ENCODE measurements at places on chromosomes 12 and 14.

DNA sequence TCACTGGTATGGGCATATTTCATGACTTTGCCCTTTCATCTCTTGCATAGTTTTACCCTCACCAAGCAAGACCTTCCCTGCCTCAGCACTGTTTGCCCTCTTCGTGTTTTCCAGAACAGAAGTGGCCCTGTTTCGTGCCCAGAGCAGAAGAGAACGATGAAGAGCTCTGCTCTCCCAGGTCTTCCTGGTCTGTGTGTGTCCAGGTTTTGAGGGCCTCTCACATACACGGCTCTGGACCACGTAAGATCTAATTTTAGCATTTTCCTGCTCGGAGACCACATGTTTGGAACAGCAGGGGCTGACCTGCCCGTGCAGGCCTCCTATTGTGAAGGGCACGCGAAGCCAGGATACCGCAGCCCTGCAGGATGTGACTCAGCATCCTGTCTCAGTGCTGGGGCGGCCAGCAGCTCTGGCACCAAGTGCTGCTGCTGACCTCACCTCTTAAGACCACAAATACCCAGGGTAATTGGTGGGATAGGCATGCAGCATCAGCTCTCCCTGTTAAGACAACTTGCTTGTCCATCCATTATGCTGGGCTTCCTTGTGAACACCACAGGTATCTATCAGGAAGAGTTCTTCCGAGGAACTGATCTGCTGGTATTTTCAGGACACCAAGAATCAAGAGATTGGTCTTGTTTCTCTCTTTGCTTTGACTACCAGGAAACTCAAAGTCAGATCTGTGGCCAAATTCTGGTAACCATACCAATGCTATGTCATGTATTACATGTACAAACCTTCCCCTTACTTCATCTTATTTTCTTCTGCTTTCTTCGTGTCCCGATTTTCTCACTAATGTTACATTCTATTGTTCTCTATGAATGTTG, 19.0 kb downstream of the SSH1 start:
- DNase-seq: no peak

- DNase-seq: no peak
Measured at GRCh38 chr14:77272261-77272660, 1.3 kb upstream of the NGB start.

DNA sequence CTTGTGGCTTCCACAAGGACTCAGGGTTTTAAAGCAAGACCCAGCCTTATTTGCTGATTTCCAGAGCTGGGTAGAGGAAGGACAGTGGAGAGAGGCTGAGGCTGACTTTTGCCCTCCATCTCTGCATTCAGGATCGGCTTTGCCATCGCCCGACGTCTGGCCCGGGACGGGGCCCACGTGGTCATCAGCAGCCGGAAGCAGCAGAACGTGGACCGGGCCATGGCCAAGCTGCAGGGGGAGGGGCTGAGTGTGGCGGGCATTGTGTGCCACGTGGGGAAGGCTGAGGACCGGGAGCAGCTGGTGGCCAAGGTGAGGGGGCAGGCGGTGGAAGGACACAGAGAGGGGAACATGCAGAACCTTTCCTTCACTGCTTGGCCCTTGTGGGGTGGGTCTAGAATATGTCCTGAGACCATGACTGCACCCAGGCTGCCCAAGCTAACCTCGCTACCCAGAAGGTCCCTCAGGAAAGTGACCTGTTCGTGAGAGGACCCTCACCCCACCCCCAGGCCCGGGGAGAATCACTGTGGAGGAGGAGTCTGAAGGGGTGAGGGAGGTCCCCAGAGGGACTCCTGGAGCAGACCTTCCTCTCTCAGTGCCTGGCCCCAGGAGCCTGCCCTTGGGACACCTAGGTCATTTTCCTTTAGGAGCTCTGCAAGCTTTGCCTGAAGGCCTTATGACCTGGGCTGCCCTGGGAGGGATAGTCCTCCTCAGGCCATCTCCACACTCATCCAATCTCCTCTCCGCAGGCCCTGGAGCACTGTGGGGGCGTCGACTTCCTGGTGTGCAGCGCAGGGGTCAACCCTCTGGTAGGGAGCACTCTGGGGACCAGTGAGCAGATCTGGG, 3.1 kb downstream of the DHRS2 start:
- DNase-seq: no peak

DNA sequence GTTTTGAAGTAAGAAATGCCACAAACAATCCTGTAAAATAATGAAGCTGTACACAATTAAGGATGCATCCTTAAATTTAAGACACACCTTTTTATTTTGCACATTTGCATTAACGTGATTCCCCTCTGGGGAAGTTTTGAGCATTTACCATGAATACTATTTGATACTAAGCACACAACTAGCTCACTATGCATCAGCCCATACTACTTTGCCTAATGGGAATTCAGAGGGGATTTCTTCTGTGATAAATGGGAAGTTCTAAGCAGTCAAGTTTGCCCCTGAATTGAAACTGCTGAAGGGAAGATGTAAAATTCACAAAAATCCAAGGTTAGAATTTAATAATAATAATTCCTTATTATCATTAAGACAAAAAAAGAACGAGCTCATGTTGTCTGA, 27.4 kb downstream of the SINHCAF start:
- no peak for DNase-seq

GRCh38 chr14:82837611-82838140, 1304.0 kb upstream of the SEL1L start:
- no peak for DNase-seq

GRCh38 chr14:43449291-43449690, 1057.8 kb downstream of the FSCB start:
- no peak for DNase-seq

DNA sequence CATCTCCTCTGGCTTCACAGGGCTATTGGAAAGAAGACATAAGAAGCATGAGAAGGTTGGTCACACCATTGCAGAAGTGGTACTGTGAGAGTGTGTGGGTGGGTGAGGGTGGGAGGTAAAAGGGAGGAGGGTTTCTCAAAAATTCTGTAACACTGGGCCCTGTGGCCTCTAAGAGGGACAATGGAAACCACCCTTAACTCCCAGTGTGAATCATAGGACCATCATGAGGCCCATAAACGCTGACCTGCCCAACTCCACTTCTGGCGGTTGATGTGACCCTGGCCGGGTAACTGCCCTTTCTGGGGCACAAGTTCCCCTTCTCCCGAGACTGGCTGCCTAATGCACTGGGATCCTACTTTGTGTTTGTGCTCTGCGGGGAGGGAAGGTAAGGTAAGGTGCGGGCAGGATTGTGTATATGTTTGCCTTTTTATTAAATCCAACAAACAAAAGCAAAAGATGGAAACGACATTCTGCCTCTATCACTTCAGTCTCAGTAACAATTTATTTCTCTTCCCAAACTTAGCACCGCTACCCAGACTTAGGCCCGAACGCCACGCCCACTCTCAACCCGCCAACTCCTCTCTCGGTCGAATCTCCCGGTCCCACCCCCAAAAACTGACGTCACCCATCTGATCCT, 551 bp downstream of the METTL1 start:
- peak; percentile 86 for DNase-seq

- no peak for DNase-seq
Measured at GRCh38 chr14:65281991-65282895, 130.3 kb upstream of the FUT8 start.

- no peak for DNase-seq
Measured at GRCh38 chr12:2413301-2413700, 360.5 kb downstream of the CACNA1C start.

- no peak for DNase-seq
Measured at GRCh38 chr14:37406095-37406494, 189.0 kb downstream of the FOXA1 start.

GRCh38 chr12:67091204-67091603, 178.0 kb upstream of the CAND1 start:
- no peak for DNase-seq

GRCh38 chr12:46562625-46563225, 190.2 kb upstream of the SLC38A2 start:
- no peak for DNase-seq

GRCh38 chr12:34188974-34189373, 166.7 kb downstream of the ALG10 start:
- DNase-seq: no peak

- no peak for DNase-seq
Measured at GRCh38 chr12:111288771-111289170, 80.1 kb downstream of the PHETA1 start.

- DNase-seq: no peak
Measured at GRCh38 chr12:30701056-30701455, 5.4 kb upstream of the IPO8 start.

- DNase-seq: no peak
Measured at GRCh38 chr14:104657563-104658324, 31.7 kb upstream of the INF2 start.

- DNase-seq: no peak
Measured at GRCh38 chr14:64758691-64759554, 54.7 kb downstream of the PLEKHG3 start.

GRCh38 chr12:1355396-1355795, 239.0 kb downstream of the FBXL14 start:
- DNase-seq: no peak

DNA sequence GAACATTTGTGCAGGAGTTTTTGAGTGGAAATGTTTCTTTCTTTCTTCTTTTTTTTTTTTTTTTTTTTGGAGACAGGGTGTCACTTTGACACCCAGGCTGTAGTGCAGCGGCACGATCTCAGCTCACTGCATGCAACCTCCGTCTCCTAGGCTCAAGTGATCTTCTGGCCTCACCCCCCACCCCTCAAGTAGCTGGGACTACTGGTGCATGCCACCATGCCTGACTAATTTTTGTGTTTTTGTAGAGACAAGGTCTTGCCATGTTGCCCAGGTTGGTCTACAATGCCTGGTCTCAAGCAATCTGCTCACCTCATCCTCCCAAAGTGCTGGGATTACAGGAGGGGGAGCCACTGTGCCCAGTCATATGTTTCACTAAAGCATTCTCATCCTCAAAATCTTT, 69.2 kb upstream of the BCAT1 start:
- no peak for DNase-seq

DNA sequence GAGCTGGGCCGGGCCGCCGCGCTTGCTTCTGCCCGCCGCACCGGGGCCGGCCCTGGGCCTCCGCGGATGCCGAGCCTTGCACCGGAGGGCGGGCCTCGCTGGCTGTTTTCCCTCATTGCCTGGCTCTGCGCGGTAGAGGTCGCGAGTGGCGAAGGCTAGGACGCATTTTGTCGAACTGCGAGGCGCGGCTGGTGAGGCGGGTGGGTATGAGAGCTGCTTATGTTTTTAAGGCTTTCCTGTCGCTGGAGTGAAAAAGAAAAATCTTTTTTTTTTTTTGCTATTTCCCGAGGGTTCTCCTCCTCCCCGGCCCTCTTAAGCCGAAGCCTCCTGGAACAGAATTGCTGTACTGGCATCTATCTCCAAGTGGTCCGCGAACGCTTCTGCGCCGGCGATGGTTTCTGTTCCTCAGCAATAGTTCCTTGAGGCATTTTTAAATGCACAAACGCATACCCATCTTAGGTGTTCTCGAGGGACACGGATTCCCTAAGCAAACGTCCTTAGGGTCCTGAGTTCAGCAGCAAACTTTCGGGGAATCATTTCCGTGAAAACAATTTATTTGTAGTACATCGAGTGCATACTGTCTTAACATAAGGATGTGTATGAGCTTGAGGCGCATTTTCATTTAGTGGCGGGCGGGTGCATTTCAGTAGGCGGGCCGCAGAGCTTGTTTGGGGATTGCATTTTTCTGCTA, 631 bp downstream of the RESF1 start:
- DNase-seq: peak; percentile 37

GRCh38 chr12:26530461-26530860, 302.5 kb downstream of the ITPR2 start:
- DNase-seq: no peak

DNA sequence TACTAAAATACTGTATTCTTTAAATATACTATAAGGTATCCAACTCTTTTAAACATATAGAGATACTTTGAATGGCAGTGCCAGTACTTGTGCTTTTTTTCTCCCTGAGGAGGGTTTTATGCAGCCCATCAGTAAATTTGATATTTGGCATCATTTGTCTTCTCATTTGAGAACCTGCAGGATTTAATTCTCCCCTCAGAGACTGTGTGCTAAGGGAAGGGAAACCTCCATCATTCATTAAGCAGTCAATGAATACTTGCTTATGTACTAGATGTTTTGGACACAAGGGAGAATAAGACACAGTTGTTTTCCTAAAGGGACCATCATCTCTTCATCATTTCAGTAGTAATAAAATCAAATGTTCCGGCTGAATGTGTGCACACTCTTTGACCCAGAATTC, 40.8 kb downstream of the FRS2 start:
- DNase-seq: no peak

DNA sequence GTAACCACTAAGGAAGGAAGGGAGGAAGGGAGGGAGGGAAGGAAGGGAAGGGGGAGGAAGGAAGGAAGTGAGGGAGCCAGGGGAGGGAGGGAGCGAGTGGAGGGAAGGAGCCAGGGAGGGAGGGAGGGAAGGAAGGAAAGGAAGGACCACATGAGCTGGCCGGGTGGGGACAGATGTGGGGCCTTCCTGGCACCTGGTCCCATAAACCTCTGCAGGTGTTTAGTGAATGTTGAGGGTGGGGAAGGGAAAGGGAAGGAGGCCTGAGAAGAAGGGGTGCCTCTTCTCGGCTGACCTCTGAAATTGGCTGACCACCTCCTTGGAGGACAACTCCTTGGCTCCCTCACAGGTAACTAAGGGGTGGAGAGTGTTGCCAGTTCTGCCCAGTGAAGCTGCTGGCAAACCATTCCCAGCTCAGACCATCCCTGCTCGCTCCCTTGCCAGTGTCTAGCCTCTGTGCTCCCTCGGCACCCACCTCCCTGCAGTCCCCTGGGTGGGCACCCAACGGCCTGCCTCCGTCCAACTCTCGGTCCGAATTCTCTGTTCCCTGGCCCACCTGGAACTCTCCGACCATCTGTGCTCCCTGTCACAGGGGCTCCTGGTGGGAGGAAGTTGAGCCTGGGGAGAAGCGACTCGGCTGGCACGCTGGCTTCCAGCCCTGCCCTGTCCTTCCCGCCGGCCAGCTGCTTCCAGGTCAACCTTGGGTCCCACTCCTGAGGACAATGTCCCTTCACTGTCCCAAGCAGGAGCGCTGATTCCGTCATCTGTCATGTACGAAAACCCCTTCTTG, 12.2 kb upstream of the PPP1R13B start:
- DNase-seq: no peak

DNA sequence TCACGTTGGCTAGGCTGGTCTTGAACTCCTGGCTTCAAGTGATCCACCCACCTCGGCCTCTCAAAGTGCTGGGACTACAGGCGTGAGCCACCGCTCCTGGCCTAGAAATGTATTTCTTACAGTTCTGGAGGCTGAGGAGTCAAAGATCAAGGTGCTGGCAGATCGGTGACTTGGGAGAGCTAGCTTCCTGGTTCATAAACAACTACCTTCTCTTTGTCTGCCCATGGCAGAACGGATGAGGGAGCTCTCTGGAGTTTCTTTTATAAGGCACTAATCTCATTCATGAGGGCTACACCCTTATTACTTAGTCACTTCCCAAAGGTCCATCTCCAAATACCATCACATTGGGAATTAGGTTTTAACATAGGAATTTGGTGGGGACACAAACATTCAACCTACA, 38.9 kb downstream of the SLC17A8 start:
- no peak for DNase-seq

GRCh38 chr14:67539116-67539515, 6.0 kb downstream of the PLEKHH1 start:
- no peak for DNase-seq

- no peak for DNase-seq
Measured at GRCh38 chr14:74705613-74706500, 7.0 kb downstream of the AREL1 start.

- no peak for DNase-seq
Measured at GRCh38 chr12:108542320-108542719, 18.7 kb downstream of the SART3 start.

- no peak for DNase-seq
Measured at GRCh38 chr12:29733060-29733459, 50.7 kb downstream of the TMTC1 start.

- no peak for DNase-seq
Measured at GRCh38 chr14:92456215-92457015, 57.2 kb upstream of the RIN3 start.
